ENCODE measurements at places on chromosomes 11 and 22.

DNA sequence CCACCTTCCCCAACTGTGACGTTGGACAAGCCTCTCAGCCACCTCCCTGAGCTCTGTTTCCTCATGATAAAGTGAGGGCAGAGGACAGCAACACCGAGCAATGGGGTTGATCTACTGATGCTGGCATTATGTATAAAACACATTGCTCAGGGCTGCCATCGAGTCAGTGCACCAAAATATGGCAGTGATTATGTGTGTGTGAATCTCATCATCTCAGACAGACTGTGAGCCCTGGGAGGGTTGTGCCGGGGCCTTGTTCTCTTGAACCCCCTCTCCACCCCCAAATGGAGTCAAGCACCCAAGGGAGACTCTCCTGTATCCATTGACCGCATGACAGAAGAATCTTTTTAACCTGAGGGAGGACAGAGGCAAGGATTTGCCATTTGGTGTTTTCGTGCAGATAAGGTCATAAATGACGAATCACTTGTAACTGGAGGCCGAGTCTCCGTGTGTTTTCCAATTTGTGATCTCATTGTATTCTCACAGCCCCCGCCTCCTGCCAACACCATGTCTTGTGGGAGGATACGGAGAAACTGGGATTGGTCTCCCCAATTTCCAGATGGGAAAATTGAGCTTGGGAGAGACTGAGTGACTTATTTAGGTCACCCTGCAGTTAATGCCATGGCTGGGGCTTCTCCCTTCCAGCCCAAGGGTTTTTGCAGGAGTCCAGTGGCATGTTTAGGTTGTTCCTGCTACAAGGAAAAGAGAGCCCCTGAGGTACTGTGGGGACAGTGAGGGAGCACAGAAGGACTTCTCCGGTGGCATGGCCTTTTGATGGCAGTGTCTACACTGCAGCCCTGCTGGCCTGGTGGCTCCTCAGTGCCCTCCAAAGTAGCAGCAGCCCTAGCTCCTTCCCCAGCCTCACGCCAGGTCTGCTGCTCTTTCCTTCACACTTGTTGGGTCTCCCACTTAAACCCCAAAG lies 52.4 kb downstream of the CHRDL2 start:
- DNase-seq, result no peak

- no peak for DNase-seq
These were observed 14.1 kb downstream of the SLC35C1 start for GRCh38 chr11:45818961-45819605.

- DNase-seq, result no peak
These were observed 203.4 kb downstream of the CADM1 start for GRCh38 chr11:115300660-115301428.

- DNase-seq, result no peak
These were observed 5.2 kb downstream of the IGSF9B start for GRCh38 chr11:133951327-133952198.

- no peak for DNase-seq
These were observed 115.0 kb downstream of the MN1 start for GRCh38 chr22:27686534-27686933.

DNA sequence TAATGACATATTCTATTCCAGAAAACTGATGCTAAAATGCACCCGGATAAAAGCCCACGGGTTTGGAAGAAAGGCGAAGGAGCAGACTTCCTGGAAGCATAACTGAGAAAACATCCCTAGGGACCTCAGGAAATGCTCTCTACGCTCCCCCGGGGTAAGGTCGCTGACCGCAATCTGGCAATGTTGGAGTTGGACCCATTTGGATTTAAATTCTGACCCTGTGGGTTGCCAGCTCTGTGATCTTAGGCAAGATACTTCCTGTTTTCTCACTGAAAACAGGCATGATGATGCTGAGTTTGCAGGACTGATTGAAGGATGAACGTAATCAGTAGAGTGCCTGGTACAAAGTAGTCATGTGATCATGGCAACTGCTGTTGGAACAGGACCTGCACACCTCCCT lies 1054.0 kb downstream of the NTM start:
- no peak for DNase-seq

DNA sequence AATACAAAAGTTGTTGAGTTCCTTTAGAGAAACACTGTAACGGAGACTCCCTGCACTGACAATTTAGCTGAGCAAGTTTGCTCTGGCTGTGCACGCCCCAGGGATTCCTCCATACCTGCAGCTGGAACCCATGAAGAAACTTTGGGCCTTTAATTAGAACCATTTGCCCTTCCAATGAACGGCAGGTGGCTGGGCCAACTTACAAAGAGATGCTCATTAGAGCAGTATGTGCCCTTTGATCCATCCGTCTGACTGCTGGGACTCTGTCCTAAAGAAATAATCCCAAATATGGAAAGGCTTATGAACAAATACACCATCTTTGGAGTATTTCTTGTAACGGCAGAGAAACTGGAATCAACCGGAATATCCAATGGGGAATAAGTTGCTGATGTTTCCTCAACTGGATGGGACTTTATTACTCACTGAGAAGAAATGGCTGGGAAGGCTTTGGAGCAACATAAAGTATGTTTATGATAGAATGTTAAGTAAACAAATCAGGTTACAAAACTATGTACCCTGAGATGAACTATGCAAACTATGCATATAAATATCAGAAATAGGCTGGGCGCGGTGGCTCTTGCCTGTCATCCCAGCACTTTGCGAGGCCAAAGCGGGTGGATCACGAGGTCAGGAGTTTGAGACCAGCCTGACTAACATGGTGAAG lies 24.4 kb upstream of the FBLN1 start:
- no peak for DNase-seq

DNA sequence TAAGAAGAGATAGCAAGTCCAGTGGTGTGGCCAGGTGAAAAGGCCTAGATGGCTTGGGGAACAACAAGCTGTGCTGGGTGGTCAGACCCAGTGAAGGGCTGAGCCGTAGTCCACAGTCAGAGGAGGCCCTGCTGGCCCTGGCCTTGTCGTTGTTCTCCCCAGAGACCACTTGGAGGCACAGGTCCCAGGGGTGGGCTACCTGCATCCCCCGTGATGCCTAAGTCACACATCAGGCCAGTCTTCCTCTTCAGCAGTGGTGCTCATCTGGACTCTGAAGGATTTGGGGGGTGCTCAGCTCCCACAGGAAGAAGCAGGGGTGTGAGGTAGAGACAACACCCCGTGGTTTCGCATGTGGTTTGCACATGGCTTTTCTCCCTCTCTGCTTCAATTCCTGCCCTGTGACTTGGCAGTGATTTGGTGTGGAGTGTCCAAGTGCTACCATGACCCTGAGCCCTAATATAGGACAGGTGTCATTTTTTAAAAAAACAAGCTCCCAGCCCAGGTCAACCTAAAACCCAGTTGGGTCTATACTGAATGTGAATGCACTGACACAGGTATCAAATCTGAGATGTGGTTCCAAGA lies 51.0 kb downstream of the ALX4 start:
- DNase-seq, result no peak

DNA sequence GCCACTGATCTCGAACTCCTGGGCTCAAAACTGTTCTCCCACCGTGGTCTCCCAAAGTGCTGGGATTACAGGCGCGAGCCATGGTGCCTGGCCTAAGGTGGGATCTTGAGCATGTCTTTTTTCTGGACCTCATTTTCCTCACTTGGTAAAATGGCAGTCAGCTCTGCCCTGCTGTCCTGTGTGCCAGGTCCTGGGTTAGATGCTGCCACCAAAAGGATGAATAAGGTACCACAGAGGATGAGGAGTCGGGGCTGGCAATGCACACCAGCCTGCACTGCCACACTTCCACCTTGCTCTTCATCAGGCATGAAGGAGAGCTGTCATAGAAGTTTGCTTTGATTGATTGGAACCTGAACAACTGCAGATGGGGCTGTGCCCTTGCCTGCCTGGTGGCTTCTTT lies 32.3 kb downstream of the ACO2 start:
- no peak for DNase-seq

GRCh38 chr11:74691755-74692154 lies 39.5 kb downstream of the CHRDL2 start:
- no peak for DNase-seq

- DNase-seq, result no peak
These were observed 5.4 kb downstream of the PLXNB2 start for GRCh38 chr22:50302041-50302541.

DNA sequence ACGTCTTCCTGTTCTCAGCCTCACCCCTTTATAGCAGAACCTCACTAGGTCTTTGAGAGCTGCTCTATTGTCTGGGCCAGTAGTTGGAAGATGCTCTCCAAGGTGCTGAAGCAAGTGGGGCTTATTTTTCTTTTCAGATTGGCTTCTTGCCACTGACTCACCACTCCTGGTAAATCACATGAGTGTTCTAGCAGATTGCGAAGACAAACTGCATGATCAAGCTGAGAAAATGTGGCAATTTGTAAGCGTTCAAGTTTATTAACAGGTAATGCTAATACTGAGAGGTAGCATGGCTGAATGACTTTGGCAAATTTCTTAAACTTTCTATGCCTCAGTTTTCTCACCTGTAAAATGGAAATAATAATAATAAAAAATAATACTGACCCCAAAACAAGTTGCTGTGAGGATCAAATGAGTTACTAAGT lies 59.2 kb downstream of the CACNG2 start:
- no peak for DNase-seq

GRCh38 chr11:100545970-100546369 lies 141.1 kb upstream of the ARHGAP42 start:
- no peak for DNase-seq

DNA sequence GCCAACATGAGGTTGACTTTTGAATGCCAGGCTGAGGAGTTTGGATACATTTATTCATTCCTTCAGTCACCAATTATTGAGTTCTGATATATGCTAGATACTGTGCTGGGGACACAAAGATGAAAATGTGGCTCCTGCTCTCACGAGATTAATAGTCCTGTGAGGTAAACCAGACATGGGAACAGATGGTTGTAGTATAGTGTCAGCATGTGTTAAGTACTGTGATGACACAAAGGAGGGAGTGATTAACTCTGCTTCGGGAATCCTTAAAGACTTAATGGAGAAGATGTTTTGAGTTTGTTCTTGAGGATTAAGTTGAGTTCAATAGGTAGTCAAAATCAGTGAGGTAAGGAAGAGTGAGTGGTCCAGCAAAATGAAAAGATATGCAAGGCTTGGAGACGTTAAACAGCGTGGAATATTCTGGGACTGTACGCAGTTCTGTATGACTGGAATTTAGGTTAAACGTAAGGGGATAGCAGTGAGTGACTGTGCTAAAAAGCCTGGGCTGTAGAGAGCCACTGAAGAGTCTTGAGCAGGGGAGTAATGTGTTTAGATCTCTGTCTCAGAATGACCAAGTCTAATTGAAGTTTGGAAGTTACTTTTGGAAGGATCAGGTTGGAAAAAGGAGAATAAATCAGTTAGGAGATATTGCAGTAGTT lies 11.8 kb downstream of the RNF121 start:
- DNase-seq, result no peak

DNA sequence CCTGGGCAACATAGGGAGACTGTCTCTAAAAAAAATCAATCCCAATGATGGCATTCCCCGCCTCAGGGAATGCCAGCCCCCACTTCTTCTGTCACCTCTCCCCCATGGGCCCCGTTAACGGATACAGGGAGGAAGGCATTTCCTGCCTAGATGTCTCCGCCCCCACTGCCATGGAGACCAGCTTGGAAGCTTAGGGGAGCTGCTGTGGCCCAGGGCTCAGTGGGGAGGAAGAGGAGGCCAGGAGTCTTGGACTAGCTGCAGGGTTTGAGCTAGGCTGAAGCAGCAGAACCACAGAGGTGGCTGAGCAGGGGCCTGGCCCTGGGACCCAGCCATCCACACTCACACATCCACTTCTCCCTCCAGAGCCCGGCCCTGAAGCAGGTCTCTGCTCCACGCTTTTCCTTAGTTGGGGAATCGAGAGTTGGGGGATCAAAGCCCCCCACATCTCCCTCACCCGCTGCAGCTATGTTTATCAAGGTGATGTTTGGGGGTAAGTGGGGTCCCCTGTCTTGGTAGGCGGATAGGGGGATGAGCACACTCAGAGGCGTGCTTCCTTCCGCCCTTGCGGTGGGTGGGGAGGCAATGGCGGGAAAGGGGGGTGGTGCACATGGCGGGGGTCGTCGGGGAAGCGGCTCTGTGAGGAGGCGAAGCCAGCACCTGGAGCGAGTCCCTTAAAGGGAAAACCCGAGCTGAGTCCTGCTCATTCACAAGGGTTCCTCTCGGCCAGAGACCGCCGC lies at the start of gene C22orf15:
TSS of gene C22orf15 (plus strand) at position 149 of the 737 bp plus-strand sequence. CDS start at position 466, 317 bp downstream.
- no peak for DNase-seq
